H9 (cell line): ENCODE measurements at places on chromosomes 7 and 10.

DNA sequence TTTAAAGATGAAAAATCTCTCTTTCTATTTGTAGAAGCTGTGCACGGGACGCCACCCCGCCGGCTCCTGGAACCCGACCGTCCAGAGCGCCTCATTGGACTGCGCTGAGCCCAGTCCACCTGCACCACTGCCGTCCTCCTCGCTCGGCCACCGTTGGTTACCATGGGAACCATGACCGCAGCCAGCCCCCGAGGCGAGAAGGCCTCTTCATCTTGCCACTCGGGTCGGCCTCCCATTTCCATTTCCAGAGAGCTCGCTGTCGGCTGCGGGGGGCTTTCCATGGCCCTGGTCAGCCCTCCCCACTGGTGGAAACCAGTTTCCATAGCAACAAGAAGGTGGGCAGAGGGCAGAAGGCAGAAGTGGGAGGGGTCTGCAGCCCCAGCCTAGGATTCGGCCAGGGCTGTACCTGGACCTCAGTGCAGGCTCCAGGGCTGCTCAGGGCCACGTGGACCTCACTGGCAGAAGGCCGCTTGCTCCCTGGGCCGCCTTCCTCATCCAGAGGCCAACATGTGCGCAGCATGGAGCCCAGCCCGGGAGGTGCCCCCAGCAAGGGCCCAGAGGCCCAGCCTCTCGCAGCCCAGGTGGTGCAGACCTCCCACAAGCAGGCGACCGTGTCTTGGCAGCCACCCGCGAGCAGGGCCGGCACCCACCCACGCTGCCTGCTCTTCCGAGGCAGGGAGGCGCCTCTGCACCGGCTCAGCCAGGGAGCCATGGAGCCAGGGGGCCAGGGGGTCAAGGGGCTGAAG is 283.5 kb upstream of the PPP2R2D start:
- no peak for DNase-seq

- no peak for DNase-seq
These were observed 12.0 kb upstream of the ZNF800 start for GRCh38 chr7:127404286-127405072.

DNA sequence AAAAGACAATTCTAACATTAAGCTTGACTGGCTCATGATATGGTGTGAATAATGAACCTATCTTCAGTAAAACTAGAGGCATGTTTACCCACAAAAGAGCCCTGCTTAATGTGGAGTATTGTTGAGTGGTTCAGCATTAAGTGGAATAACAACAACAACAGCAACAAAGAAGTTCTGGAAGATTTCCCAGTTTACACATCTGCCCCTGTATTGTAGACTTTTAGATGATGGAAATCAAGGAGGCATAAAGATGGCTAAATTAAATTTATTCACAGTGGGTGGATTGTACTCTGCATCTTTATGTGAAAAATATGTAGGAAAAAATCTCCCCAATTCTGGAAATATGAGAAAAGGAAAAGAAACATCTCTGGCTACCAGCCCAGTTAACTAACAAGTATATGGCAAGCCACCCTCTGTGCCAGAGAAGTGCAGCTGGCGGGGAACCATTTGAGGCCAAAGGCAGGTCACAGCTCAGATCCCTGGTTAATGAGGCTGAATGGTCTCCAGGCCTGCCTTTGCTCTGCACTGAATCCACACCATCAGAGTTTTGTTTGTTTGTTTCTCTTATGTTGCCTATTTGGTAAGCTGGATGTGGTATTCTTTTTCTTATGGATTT is 186.0 kb downstream of the SEMA3D start:
- DNase-seq: no peak

GRCh38 chr10:117168729-117169128 is 28.6 kb upstream of the KCNK18 start:
- peak; percentile 46 for DNase-seq

GRCh38 chr10:101295261-101295660 is 58.7 kb upstream of the BTRC start:
- no peak for DNase-seq

DNA sequence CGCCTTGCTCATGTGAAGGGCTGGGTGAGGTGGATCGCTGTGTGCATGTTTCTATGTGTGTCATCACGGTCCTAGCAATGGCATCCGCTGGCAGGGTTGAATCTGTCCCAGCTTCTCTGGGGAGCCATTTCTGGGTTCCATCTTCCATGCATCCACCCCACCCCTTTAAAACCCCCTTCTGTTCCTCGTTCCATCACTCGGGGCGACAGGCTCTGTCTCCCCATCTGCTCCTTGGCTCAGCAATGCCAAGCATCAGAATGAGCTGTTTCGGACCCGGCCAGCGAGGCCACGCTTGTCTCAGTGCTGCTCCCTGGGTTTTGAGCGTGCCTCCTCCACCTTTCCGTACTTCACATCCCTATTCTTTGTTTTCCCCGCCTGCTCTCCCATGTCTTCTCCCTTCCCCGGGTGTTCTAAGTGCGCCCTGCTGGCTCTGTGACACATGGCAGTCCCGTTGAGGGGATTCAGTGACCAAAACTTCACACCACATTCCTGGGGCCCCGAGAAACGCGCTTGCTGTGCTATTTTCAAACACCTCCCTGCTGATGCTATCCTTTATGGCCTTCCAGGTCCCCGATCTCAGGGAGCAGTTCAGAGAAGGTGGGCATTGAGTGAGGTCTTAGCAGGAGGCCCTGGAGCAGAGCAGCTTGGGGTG is 554.1 kb upstream of the FOXK1 start:
- DNase-seq: no peak
